Calu3 (cell line): ENCODE measurements at places on chromosomes 2 and 18. TPM values are rescaled to one million over a fixed set of nuclear protein-coding genes. Genes with fewer than 3 reads are reported as not detected.
A peak's percentile ranks its signal among the peaks of the same experiment; 100 is the strongest.

Gene CHRNA1
- total RNA-seq: not detected in 2 replicates

Gene PARD3B
- 10.1 and 12.1 TPM in 2 replicates for total RNA-seq

Gene CLEC4F
- total RNA-seq: not detected in 2 replicates

Gene ANKAR
- 2.1 and 6.3 TPM in 2 replicates for total RNA-seq

Gene STAT4
- total RNA-seq: 0.85 and 1.3 TPM in 2 replicates

Gene ARHGAP28
- not detected in 2 replicates for total RNA-seq

Gene RESP18
- not detected in 2 replicates for total RNA-seq

Gene DTYMK
- 67.6 and 80.7 TPM in 2 replicates for total RNA-seq

- no peak for DNase-seq
These were observed 71.0 kb downstream of the STPG4 start for GRCh38 chr2:47083886-47084687.

DNA sequence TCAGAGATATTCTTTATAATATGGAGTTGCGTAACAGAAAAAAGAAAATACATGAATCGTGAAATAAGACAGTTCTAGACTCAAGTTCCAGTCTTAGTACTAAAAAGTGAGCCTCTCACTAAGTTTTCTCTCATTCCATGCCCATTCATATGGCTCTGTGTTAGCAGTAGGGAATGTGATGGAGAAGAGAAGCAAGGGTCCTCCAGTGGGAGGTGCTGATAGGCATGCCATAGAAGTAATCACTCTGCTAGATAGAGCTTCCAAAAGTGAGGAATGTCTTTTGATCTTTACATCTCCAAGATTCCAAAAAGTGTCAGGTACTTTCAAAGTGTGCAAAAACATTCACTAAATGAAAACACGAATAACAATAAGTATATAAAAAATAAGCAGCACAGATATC, 678.4 kb downstream of the DCDC2C start:
- no peak for DNase-seq

GRCh38 chr2:152083202-152083875, 15.5 kb downstream of the CACNB4 start:
- DNase-seq: no peak

DNA sequence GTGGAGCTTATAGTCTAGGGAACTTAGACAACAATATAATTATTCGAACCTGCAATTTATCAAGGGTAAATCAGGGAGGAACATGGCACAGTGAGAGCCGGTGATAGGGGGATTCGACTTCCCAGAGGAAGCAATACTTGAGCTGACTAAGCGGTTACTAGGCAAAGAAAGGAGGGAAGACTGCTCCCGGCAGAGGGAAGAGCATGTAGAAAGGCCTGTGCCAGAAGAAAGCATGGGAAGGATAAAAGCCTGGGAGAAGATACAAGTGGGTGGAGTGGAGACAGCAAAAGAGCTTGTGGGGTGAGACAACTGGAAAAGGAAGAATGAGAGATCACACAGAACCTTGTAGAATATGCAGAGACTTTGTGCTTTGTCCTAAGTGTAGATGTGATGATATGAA, 93.3 kb downstream of the MARCHF4 start:
- DNase-seq: no peak

DNA sequence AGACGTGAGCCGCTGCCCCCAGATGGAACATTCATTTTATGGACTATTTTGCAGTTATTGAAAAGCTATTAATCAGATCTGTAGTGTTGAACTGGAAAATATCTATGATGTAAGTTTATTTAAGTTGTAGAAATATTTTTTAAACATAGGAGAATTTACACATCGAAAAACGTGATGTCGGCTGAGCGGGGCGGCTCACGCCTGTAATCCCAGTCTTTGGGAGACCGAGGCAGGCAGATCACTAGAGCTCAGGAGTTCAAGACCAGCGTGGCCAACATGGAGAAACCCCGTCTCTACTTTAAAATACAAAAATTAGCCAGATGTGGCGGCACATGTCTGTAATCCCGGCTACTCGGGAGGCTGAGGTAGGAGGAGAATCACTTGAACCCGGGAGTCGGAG, 2.0 kb upstream of the TIA1 start:
- no peak for DNase-seq

- DNase-seq: no peak
These were observed 154.6 kb downstream of the EVA1A start for GRCh38 chr2:75406131-75406581.

DNA sequence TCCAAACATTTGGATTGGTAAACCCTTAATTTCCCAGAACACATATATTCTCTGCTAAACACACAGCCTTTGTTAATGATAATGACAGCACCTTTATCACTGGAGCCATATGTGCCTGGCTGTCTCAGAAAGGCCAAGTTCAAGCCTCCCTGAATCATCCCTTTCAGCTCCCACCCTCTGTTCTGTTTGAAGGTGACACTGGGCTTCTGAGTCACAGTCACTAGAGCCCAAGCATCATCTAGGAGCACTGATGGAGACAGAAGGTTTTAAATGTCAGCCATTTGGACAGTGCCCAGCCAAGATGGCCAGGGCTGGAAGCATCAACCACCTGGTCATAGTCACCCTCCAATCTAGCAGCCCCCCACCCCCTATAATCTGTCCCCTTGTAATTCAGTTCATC, 80.6 kb downstream of the NRP2 start:
- DNase-seq: no peak

DNA sequence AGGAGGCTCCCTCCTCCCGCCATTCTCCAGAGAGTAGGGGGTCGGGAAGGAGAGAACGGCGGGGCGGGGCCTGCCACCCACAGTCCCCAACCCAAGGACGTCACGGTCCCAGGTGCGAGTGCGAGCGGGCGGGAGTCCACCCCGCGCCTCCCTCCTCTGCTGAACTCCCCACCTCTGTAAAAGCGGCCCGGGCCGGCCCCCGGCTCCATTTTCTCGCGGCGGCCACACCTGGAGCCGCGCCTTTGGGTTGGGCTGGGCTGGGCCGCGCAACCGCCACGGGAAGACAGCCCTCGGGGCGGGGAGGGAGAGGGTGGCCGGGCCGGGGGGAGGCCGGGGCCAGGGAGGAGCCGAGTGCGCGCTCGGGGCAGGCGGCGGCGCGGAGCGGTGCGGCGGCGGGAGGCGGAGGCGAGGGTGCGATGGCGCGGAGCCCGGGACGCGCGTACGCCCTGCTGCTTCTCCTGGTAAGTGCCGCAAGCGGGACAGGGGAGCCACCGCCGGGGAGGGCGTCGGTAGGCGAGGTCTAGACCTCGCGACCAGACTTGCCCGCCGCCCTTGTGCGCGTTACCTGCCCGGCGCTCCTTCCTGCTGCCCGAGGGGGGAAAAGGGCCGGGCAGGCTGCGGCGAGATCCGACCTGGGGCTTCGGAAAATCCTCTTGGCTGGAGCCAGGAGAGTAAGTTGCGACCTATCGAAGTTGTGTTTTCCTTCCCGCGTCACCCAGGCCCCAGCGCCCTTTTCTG, at the start of gene DSG2:
Gene DSG2 (plus strand): TSS at position 342 of the 738 bp plus-strand sequence. CDS start 75 bp downstream, at position 417.
- DNase-seq: peak; percentile 87

DNA sequence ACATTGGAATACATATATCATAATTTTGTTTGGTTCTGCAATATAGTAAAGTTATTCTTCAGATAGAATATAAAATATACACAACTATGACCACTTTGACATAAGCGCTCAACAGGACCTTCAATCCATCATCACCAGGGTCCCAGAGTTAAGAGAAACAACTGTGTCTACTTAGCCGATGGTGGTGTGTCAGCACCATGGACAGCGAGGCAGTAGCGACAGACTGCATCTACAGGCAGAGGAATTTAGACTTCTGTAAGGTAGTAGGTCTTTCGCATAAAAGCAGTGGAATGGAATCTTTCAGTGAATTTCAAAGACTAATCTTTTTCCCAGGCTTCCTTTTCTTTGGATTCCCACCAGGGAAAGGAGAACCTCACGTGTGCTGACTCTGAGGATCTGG, 20.5 kb upstream of the LRPPRC start:
- peak; percentile 54 for DNase-seq

DNA sequence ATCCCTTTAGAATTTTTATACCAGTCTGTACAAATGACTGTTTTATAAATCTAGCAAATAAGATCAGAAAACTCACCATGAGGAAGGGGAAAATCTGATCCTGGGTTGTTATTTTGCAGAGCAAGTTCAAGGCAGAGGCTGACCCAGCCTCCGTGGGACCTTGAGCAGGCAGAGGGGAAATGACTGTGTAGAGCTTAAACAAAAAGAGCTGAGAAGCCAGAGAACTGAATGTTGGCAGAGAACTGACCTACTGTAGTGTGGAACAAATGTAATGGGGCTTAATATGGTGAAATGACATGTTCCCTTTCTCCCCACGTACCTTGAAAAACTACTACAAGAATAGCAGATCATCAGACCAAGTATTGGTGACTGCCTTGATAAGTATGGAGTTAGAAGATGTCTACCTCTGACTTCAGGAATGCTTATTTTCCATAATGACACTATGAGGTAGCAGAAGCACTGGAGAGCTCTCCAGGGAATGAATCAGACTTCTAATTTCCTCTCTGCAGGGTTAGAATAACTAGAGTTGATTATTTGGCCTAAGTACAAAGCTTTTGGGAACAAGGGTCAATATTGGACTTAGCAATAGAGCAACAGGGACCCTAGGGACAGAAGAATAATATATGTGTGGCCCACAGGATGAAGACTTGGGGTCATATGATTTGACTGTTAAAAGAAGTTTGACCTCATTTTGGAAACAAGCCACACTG, 304.4 kb downstream of the CCDC178 start:
- DNase-seq: no peak

DNA sequence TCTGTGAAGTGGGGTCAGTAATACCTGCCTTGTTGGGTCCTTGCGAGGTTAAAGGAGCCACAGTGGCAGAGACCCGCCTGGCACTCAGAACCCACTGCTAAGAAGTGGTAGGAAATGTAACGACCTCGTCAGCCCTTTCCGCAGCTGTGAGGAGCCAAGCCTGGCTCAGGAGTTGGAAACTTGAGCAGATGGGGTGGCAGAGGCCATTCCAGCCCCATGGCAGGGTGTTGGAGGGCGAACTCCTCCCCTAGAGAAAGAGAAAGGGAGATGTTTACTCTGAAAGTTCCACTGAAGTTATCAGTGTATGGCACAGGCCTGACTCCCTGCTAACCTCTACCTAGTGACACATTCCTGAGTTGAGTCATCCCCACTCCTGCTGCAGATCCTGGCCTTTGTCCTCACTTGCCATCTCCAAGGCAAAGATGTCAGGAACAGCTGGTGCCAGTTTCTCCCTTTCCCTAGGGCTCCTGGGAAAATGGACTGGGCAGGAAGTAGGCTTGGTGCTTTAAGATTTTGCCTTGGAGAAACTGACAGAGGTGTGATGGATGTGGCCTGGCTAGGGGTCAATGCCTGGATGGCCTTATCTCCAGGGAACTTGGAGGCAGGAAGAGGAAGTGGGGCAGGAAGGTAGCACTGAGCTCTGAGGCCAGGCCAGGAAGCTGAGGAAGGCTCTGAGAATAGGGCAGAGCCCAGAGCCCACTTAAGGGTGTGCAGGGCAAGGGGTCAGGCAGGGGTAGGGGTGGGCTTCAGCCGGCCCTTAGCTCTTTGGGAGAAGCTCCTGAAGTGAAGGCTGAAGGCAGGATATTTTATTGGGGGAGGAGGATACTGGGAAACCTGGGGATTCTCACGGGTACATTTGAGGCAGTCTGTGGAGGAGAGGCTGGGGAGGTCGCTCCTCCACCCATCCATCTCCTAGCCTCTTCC, 888 bp downstream of the VAMP5 start:
- peak; percentile 47 for DNase-seq

- DNase-seq: no peak
These were observed 129.1 kb downstream of the ANKRD44 start for GRCh38 chr2:197181491-197181890.

GRCh38 chr2:122856696-122857095, 1101.2 kb downstream of the TSN start:
- no peak for DNase-seq

- no peak for DNase-seq
These were observed 61.3 kb upstream of the HAAO start for GRCh38 chr2:42853549-42854206.

GRCh38 chr2:18378020-18378653, 182.3 kb downstream of the RDH14 start:
- DNase-seq: peak; percentile 48

DNA sequence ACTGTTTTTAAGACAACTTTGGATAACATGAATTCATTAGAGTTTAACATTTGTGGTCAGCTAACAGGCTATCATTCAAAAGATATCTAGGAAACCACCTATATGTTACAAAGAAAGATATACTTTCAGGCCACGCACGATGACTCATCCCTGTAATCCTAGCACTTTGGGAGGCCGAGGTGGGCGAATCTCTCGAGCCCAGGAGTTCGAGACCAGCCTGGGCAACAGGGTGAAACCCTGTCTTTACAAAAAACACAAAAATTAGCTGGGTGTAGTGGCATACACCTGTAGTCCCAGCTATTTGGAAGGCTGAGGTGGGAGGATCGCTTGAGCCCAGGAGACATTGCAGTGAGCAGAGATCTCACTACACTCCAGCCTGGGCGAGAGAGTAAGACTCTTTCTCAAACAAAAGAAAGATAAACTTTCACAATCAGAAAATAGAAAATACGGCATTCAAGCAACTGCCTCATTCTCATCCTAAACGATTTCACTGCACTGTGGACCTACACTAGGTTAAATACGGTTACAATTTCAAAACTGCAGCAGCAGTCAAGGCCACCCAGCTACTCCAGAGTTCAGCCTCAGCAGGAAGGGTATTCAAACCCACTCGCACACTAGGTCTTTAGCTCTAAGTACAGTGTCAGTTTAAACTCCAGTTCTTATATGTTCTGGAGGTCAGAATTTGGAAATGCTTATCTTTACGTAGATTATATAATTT, 250.0 kb upstream of the SLC39A10 start:
- no peak for DNase-seq

- DNase-seq: no peak
These were observed 29.9 kb downstream of the SESTD1 start for GRCh38 chr2:179234658-179235240.
